NCI-H524 (cell line): ENCODE measurements at places on chromosomes 3 and 15.

- no peak for DNase-seq
Observed at GRCh38 chr3:71057526-71057894, 526.0 kb downstream of the FOXP1 start.

- DNase-seq, result no peak
Observed at GRCh38 chr3:101925564-101925963, 76.2 kb downstream of the NFKBIZ start.

- no peak for DNase-seq
Observed at GRCh38 chr3:18643281-18643680, 218.1 kb upstream of the SATB1 start.

DNA sequence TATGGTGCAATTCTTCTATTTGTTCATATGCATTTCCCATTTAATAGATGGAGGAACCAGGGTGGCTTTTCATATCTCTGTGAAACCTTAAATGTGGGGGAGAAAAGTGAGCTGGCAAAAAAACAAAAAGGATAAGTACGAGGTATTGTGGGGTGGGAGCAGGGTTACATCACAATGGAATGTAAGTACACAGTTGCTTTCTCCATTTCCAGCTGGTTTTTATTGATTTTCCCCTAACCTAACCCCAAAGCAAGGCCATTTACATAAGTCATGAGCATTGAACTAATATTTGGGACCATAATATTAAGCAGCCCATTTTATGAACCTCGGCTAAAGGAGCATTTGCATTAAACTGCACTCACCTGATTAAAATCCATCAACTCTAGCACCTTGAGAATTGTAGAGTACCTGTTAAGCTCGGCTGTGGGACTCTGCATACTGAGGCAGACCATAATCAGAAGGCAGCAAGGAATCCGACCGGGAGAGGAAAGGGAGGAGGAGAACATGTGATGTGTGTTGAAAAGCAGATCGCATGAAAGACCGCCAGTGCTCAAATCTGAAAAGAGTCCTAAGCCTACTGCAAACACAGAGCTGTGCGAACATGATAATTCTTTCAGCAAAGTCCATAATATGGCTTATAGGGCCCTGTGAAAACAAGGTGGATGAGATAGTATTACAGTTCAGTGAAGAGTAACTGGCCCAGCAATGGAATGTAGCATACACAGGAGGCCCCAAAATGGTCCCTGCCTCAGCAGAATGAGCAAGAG lies 513.4 kb downstream of the FHIT start:
- DNase-seq, result no peak

DNA sequence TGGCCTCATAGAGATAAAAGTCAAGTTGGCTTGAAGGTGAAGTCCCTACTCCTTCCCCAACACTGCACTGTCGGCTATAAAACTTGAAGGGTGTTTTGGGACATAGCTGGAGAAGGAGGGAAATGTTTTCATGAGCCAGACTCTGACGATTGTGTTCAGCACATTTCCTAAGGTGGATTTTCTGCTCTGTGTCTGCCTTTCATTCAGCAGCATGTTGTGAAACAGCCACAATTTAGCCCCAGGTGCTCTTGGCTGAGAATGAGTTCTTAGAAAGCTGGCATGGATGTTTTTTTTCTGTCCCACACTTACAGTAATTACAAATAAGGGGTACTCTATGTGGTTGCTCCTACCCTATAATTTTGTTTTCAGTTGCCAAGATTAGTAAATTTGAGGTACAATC lies 492.4 kb downstream of the MCTP2 start:
- no peak for DNase-seq

DNA sequence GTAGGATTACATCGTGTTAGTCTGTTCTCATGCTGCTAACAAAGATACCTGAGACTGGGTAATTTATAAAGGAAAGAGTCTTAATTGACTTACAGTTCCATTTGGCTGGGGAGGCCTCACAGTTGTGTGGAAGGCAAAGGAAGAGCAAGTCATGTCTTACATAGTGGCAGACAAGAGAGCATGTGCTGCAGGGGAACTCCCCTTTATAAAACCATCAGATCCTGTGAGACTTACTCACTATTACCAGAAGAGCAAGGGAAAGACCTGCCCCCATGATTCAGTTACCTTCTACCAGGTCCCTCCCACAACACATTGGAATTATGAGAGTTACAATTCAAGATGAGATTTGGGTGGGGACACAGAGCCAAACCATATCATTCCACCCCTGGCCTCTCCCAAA lies 3.4 kb downstream of the SLC25A26 start:
- no peak for DNase-seq

DNA sequence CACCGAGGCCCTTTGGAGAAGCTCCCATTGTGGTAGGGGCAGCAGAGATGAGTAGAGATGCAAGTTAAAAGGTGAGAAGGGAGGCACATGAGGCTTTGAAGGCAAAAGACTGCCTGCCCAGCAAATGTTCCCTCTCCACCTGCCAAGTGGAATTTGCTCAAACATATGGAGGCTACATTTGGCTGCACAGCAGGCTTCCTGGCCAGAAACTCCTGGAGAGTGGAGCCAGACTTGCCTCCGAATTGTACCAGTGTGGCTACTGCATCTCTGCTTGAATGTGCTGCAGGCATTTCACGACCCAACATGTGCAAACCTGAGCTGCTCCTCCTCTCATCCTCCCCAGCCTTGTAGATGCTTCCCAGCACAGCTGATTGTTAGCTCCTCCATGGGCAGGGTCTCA lies 229.2 kb downstream of the ZNF621 start:
- DNase-seq, result peak; percentile 56

DNA sequence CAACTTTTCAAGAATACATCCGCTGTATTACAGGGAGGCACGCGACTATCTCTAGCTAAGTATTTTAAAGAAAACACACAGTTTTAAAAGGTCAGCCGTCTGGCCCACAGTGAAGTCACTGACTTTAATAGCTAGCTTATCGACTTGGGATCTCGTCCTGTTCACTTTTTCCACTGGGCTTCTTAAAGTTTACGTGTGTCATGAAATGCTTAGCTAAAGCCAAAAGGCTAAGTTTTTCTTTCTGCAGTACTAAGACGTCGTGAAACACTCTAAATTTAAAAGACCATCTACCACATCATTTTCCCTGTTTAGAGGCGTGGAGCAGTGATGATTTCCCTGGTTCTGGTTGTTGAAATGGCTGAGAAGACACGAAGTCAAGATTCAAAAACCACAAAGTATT lies 27.1 kb downstream of the LRIG1 start:
- no peak for DNase-seq

DNA sequence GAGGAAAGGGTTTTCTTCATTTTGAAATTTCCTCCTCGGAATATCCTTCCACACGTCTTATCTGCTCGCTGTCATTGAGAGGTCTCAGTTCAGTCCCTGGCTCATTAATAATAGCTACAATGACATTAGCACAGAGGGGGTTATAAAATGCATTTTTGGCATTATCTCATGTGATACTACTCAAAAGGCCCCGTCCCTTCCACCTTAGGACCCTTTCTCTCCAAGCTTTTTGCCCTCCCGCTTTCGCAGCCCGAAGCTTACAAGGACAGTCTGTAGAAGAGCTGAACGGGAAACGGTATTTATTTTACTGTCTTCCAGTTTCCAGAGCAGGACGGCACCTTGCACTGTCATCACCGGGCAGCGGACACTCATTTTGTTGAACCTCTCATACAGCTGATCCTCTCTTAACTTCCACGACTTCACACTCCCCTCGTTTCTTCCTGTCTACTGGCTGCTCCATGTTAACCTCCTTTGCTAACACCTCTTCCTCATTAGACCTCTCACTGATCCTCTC lies 5.6 kb upstream of the PLEKHO2 start:
- DNase-seq, result no peak

DNA sequence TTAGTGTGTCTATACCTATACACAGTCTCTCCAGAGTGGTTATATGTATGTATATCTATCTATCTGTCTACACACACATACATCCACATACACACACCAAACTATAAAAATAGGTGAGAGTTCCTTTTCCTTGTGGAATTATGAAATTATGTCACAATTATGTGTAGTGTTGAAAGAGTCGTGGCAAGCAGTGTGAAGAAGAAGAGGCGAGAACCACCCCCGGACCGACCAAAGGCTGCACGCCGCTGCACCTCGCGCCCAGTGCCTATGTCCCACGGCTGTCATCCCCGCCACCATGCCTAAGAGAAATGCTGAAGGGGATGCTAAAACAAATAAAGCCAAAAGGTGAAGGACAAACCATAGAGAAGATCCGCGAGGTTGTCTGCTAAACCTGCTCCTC lies 95.0 kb upstream of the RAP2B start:
- no peak for DNase-seq

DNA sequence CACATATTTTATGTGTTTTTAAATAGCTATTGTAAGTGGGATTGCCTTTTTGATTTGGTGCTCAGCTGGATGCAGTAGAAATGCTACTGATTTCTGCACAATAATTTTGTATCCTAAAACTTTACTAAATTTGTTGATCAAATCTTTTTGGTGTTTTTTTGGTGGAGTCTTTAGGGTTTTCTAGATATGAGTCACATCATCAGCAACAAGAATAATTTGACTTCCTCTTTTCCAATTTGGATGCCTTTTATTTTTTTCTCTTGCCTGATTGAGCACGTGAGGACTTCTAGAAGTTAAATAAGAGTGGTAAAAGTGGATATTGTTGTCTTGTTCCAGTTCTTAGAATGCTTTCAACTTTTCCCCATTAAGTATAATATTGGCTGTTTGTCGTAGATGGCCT lies 51.3 kb downstream of the TLNRD1 start:
- DNase-seq, result no peak

DNA sequence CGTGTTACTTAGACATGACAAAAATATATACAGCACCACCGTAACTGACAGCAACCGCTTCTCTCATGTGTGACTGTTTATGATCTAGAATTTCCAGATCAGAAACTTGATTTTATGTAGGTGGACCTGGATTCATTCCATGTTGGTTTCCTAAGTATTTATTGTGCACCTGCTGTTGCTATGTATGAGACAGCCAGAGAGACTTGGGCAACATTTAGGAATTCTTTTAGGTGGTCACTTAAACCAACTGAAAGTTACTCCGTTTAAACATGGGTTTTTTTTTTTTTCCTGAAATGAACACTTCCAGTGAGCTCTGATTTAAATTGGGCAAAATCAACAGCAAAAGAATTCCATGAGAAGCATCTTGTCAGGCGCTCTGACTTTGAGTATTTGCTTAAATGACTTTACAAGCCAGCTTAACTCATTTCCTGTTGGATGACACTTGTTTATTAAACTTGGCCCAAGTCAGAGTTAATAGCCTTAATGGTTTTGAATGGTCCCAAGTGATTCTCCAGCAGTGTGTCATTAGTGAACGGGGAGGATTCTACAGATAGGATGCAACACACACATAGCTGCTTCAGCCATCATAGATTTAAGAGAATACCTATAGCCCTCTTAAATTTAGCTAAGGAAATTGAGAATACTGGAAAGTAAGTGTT lies 31.8 kb downstream of the MITF start:
- DNase-seq, result no peak

- no peak for DNase-seq
Observed at GRCh38 chr3:52891164-52891563, 6.2 kb downstream of the STIMATE start.

DNA sequence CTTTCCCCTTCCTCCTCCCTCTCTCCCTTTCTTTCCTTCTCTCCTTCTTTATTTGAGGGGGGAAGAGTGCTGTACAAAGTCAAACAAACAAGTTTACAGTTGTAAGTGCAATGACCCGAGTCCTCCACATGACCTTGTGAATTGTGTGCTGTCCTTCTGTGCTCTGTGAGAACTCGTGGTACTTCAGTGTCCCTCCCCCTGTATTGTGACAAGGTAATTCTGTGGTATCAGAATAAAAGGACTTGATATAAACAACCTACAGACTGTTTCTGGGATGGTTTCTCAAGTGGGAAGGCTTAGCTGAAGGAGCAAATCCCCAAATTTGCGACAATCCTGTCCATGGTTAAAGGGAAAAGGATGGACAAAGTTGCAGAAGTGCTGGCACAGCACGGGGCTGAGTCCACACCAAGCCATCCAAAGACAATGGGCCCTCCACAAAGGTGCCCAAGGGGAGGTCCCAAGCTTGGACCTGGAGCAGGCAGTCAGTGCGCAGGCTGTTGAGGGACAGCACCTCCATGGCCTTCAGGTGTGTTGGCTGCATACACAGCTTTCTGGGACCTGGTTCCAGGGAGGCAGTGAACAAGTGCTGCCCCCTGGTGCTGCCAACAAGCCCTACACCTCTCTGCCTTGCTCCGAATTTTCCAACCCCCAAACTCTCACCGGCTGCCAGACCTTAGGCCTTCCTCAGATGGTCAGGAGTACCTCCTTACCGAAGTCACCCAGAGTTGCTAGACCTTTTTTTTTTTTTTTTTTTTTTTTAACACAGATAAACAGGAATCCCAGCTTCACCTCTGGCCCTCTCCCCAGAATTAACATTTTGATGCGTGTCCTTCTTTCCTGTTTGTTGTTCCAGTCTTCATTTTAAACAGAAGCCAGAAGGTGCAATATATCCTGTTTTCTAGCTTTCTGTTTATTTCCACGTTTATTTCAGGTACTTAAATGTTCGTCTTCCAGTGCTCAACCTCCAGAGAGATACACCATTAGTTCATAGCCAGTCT lies 2.6 kb upstream of the APEH start:
- no peak for DNase-seq

GRCh38 chr15:75864213-75865059 lies 21.2 kb downstream of the UBE2Q2 start:
- DNase-seq, result no peak

DNA sequence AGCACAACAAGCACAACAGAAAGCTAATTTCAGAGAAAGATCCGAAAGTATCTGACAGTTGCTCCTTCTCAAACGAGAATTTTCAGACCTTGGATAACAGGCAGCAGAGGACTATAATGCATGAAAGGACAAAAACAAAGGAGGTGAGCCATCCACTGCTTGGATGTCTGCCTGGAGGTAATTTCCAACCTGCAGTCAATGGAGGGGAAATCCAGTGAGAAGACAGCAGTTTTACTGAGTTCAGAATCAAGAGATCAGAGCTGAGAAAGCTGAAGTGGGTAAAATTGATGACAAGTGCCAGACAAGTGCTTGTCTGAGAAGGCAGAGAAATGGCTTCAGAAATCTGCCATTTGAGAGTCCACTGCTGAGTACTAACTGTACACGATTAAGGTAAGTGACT lies 22.1 kb downstream of the UBE3A start:
- no peak for DNase-seq

DNA sequence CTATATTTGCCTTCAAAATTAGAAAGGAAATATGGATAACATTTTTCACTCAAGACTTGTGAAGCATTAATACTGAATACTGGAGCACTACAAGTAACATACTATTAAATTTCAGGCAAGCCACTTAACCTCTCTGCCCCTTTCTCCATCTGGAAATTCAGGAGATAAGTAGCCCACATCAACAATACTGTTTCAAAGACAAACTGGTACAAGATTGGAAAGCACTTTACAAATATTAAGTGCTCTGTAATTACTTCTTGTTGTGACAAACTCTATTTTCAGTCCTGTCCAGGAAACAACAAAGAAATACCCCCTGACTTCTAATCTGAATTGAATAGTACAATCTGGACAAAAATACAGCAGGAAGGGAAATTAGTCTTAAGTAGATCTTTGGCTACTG lies 49.3 kb downstream of the TMEM212 start:
- peak; percentile 43 for DNase-seq

- DNase-seq, result no peak
Observed at GRCh38 chr15:48966595-48967301, 3.0 kb upstream of the SHC4 start.
